ENCODE measurements at places on chromosomes 2 and 18.

DNA sequence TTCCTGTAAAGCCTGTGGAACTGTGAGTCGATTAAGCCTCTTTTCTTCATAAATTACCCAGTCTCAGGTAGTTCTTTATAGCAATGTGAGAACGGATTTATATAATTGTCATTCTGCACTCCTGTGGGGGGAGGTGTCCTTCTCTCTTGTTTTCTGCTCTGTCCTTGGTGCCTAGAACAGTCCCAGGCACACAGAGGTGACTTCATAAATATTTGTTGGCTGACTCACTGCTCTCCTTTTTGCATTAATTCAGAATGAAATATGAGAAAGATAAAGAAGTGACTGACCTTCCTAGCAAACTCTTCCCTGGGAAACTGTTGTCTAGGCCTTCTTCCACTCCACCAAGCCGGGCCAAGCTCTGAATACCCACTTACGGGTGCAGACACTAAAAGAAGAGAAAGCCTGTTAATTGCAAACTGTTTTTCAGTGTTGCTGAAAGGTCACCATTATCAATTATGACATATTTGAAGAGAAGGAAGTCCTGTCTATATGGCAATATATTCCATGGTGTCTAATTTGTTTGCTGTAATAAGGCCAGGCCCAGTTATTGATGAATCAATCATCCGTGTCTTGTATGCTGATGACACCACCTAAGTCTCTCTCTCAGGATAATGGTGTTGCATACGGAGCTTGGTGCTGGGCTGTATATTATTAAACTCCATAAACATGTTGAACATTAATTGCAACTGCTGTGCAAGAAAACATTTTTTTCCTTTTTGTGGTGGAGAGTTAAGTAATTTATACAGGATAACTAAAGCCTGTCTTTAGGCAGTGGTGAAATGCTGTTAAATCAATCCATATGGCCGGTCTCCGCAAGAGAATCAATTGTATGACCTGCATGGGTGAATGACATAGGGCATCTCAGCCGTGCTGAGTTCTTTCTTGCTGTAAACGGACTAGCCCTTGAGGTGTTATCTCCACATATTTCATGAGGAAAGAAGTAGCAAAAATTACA lies 567.5 kb downstream of the SLC4A3 start:
- no peak for DNase-seq

DNA sequence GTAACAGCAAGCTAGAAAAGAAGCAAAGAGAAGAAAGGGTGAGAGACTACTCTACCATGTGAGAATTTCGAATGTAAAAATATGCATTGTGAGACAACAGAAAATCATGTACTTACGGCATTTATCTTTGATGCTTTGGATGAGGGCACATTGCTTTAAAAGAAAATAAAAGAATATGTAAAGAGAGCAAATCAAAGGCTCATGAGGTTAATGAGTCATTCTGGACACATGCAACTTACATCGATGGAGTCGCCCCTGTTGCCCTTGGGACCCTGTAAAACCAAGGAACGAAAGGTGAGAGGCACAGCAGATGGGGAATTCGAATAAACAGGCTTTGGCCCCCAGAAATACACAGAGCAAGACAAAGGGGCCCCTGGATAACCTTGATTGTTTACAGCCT lies 69.0 kb downstream of the COL6A3 start:
- DNase-seq = no peak

- DNase-seq = no peak
These were observed 21.3 kb downstream of the IL18RAP start for GRCh38 chr2:102444233-102444632.

DNA sequence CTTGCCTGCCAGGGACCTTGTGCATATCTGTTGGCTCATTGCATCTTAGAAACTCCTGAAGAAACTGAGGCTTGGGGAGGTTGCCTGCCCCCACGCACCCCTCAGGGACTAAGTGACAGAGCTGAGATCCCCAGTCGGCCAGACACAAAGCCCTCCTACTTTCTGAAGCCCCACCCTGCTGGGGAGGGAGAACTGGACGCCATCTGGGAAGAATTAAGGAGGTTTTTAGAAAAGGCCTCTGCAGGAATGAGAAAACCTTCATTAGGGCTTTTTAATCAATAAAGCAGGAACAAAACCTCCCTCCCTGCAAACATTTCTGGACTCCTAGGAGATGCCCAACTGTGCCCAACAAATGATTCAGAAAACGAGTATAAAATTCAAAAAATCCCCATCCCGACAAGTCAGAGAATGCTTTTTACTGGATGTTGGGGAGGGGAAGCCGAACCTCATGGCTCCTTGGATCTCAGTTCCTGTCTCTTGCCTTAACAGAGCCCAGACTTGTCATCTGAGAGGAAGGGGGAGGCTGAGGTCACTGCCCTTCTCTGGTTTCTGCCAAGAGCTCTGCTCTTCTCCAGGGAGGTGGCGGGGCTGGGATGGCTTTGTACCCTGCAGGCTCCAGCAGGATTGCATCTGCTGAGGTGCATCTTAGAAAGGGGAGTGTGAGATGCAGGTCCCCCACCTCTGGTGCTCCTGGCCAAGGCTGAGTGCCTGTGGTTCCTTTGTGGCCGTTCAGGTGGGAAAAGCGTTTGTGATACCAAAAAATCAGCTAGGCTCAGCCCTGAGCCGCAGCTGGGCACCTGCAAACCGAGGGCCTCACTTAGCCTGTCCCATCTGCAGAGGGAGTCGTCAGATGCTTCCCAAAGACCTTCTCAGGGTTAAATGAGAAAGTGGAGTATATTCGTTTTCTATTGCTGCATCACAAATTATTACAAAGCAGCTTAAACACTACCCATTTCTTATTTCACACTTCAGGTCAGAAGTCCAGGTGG lies 142.4 kb downstream of the ZFP36L2 start:
- DNase-seq = no peak

DNA sequence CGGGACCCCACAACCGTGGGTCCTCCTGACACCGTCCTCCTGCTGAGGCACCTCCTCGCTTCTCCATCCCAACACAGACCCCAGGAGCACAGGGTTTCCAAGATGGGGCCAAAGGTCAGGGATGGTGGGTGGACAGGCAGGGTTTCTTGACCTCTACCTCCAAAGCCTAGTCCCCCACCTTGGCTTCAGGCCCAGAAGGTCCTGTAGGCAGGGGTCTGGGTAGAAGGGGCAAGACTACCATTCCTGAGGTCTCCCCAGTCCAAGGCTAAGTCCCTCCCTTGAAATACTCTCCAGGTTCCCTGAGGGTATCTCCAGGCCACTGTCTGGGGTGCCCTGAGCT lies 7.1 kb downstream of the CYP26B1 start:
- DNase-seq = no peak

DNA sequence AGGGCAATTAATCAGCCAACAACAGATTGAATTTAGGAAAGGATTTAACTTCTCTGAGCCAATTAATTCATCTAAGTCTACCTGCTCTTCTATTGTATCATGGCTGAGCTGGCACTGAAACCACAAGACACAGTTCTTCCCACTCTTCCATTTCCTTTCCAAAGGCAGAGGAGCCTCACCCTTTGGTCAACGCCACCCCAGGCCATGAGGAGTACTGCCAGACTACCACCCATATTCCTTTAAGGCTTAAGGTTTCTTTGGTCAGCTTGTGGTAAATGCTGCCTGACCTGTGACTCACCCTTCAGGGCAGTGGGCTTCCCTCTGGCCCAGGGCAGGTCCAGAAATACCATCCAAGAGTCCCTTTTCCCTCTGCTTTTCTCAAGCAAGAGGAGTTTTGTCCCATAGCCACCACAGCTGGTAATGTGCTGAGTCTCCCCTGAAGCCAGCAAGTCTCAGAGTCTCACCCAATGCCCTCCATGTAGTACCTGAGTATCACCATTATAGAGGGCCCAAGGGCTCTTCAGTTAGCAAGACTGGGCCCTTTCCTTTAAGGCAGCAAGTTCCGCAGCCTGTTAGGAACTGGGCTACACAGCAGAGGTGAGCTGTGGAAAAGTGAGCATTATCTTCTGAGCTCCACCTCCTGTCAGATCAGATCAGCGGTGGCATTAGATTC lies 900.5 kb upstream of the CRIM1 start:
- DNase-seq = no peak

GRCh38 chr18:33951031-33951430 lies 273.7 kb downstream of the NOL4 start:
- DNase-seq = no peak

- no peak for DNase-seq
These were observed 64.7 kb upstream of the RAB6C start for GRCh38 chr2:129914538-129915302.

DNA sequence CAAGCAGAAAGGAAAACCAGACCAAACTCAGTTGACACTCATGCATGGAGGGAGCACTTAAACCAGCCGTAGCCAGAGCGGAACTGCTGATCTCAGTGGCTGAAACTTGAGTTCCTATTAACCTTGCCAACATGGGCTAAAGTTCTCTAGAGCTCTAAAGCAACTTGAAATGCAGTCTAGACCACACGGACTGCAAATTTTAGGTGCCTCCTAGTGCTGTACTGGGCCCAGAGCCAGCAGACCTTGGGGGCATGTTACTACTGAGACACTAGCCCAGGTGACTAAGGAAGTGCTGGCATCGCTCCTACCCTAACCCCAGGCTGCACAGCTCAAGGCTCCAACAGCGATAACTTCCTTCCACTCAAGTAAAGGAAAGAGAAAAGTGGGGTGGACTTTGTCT lies 236.5 kb downstream of the AKAIN1 start:
- DNase-seq = no peak

DNA sequence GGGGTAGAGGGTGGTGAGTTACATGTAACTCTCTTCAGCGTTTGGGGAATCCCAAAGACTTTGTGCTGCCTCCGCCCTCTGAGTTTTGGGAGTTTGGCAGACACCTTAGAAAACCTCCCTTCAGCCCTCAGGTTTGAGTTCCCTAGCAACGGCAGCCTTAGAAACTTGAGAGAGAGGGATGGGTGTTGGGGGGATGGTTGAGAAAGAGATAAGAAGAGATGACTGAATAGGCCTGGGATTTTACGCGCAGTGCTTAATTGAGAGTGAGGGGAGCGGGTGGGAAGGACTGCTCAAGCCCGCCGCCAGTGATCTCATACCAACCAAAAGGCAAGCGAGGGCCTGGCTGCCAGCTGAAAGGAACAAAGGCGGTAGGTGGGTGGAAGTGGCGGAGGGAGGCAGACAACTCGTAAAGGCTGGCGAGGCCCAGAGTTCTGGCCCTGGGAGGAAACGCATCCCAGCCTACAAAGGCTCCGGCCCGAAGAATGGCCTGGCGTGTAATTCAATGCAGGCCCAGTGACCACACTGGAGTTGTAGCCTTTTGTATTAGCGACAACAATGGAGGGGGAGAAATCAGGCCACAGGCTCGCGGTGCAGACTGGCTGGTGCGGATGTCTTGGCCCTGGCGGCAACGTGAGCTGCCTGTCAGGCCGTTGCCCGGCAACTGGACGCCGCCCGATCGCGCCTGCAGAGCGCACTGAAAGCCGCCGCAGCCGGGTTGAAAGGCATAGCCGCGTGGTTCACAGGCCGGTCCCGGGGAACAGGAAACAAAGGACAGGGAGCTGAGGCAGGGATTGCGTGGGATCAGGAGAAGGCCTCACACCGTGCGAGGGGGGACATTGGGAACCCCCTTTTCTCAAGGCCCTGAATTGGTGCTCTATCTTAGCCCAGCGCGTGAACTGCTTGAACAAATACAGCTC lies 39.9 kb upstream of the DARS1 start:
- no peak for DNase-seq

DNA sequence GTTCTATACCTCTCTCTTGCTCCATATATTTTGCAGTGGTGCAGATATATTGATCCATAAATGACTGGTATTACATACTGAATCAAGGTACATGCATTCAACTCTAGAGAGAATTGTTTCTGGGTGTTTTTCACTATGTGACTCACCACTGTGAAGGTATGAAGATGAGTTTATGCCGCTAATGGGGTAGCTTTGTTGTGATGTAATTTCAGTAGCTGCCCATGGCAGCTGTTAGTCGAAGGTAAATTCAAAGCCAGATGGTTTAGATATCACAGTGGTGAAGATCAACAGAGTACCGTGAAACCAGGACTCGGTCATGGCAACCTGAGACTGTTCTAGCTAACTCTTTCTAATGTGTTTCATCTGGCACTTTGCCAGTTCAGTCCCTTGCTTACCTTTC lies 50.4 kb downstream of the PKP4 start:
- DNase-seq = no peak

Data from stimulated activated CD8-positive, alpha-beta memory T cell treated with anti-CD3 and anti-CD28 coated beads, Interleukin-4, amount 100 ng/mL, for 4 hours (primary cell).